ENCODE measurements at places on chromosomes 2 and 18. TPM values are rescaled to one million over a fixed set of nuclear protein-coding genes. Genes with fewer than 3 reads are reported as not detected.

TMEFF2 gene
- not detected for total RNA-seq

IFIH1 gene
- total RNA-seq: 16.1 TPM

- DNase-seq: no peak
Observed at GRCh38 chr2:25388491-25388890, 46.8 kb upstream of the DNMT3A start.

TAF4B gene
- 6.8 TPM for total RNA-seq

- DNase-seq: no peak
Observed at GRCh38 chr18:13416208-13416607, 197.6 kb downstream of the LDLRAD4 start.

GRCh38 chr2:61759005-61759404 is 94.9 kb downstream of the FAM161A start:
- DNase-seq: no peak

CCDC150 gene
- 3.2 TPM for total RNA-seq

GRCh38 chr2:237581751-237582746 is 8.5 kb downstream of the RAB17 start:
- DNase-seq: peak; percentile 51

DNA sequence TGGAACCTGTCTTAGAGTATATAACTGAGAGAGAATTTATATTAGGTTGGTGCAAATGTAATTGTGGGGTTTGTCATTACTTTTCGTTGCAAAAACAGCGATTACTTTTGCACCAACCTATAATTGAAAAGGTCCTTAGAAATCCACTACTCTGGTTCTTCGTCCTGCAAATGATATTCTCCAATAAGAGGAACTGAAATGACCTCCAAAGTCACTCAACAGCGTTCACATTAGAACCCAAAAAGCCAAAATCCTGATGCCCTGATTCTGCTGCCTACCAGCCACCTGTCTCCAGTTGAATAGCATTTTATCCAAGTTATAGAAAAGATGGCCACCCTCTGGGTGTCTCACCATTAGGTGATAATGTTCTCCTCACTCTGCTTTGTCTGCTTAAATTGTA is 230.6 kb downstream of the SETBP1 start:
- DNase-seq: no peak

GRCh38 chr2:217797661-217798069 is 205.1 kb downstream of the TNS1 start:
- DNase-seq: peak; percentile 69

CNTNAP5 gene
- total RNA-seq: 0.20 TPM

GRCh38 chr2:109229094-109229675 is 100.2 kb downstream of the SH3RF3 start:
- no peak for DNase-seq

- DNase-seq: no peak
Observed at GRCh38 chr18:58401191-58401590, 227.7 kb downstream of the ALPK2 start.

DNA sequence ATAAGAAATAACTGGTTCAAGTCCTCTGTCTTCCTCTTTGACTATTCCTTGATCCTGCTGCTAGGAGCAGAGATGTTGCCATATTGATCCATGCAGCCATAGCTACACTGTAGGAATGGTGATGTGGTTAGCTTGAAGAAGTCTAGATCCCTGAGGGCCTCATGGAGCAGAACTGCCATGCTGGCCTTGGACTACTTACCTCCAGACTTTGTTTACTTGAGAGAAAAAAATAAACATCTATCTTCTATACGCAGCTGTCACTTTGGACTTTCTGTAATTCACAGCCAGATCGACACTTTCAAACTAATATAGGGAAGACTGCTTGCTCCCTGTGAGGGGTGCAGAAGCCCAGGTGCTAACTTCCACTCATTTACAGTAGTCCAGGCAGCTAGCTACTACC is 84.5 kb upstream of the NFU1 start:
- no peak for DNase-seq

DNA sequence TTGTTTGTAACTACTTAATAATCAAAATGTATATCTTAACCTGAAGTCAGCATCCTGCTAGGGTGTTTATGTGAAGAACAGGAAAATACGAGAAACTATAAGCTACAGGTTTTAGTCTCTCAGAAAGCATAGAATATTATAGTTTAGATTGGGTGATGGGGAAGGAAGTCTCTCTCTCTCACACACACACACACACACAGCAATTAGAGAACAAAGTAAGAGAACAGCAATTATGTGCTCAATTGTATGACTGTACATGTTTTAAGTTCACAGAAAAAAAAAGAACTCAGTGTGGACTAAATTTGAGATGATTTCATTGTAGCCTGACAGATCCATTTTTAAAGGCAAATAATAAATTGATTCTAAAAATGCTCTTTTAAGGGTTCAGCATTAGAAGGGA is 94.3 kb upstream of the ZNF516 start:
- DNase-seq: no peak

RABL2A gene
- 3.5 TPM for total RNA-seq

DNA sequence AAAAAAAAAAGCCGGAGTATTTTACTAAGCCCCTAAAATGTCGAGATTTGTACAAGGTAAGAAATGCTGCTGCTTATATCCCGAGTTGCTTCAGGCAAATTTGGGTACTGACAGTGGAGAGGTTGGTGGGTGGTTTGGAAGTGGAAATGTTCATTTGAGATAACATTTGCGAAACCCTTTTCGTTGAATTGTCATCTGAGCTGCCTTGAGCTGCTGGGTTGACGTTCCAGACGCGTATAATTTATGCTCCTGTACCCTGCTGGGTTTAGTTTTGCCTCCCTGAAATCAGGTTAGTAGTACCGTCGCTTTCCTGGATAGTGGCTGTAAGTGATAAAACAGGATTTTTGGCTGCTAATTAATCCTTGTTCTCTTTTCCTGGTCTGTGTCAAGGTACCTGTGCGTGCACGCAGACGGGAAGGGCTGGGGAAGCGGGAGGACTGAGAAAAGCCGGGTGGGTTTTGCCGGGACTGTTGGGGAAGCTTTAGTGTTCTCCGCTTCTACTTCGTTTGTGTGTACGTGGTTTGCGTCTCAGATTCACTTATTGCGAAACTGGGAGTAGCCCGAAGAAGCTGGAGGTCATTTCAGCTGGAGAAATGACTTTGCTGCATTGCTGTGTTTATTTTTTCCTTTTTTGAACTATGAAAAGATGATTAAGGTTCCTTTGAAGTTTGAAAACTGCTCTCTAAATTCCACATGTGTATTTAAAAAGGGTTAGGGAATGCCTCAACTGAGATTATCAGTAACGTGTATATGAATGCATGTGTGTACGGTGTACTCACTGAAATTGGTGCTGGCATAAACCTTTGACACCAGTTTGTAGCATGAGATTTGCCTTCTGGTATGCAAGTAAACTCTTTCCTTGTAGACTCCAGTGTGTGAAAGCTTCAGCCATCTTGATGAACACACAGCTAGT is 709 bp downstream of the UGP2 start:
- DNase-seq: peak; percentile 64

DNA sequence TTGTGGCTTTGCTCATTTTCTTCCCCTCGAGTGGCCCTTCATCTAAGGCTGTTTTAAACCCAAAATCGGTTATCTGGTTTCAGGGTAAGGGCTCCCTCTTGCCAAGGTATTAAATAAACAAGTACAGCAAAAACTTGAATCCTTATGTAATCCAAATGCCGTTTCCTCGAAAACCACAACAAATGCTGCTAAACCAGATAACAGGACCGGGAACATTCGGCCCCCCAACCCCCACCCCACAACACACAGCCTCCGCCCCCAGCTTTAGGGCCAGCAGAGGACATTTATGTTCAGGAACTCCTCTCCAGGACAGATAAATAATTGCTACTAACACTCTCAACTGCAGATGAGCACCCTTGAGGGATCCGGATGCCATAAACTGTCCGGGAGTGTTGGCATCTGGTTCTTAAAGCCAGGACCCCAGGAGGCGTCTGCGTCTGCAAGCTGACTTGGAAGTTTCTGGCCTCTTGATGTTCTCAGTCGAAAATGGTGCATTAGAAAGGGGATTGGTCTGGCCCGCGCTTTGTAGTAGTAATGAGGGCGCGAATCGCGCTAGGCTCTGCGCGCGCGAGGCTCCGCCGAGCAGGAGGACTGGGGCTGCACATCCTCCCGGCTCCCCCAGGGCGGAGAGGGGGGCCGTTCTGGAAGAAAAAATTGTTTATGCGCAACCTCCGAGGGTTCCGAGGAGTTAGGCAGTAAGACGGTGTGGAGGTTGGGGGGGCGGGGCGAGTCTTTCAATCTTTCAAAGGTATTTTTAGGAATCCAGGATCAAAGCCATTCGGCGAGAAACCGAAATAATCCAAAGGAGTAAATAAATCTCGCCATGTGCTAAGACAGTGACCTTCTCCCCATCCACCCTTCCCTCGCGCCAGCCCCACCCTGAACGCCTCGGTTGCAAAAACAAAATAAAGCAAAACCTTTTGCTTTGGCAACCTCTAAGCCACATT is 3.9 kb upstream of the ID2 start:
- DNase-seq: peak; percentile 36

SLC25A12 gene
- total RNA-seq: 17.9 TPM

TLX2 gene
- not detected for total RNA-seq

DNA sequence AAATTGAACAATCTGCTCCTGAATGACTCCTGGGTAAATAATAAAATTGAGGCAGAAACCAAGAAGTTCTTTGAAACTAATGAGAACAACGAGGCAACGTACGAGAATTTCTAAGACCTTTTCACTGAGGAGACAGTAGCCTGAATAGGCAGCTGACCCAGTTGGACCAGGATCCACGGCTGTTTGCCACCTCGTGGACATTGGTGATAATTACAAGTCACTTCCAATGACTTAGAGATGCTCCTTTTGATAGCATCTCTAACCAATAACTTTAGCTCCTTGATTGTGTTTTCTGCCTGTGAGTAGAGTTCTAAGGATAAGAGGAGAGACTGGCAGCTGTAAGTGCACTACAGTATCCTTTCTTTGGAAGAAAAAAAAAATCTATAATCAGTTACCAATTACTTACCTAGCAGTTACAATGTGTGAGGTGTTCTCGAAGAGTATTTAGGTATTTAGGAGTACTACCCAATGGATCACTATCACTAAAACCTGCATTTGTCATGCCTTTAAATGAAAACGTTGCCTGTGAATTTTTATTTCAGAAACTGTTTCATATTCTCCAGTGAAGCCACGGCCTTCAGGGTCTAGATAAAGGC is 31.3 kb upstream of the CNTNAP5 start:
- peak; percentile 1 for DNase-seq

DNA sequence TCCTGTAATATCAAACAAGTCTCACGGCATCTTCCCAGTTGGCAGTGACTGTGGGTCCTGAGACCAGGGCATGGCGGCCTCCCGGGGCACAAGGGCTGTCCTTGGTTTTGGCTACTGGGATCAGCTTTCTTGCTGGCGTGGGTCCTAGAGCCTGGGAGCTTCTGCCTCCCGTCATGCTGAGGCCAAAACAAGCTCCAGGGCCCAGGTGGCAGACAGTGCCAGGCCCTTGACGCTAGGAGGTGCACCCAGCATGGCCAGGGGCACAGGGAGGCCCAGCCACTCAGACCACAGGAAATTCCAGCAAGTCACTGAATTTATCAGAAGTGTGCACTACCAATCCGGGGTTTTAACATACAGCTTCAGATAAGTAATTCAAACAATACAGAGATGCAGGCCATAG is 184.7 kb downstream of the EIPR1 start:
- DNase-seq: no peak

MYO7B gene
- 0.25 TPM for total RNA-seq

TUBA3E gene
- not detected for total RNA-seq

DNA sequence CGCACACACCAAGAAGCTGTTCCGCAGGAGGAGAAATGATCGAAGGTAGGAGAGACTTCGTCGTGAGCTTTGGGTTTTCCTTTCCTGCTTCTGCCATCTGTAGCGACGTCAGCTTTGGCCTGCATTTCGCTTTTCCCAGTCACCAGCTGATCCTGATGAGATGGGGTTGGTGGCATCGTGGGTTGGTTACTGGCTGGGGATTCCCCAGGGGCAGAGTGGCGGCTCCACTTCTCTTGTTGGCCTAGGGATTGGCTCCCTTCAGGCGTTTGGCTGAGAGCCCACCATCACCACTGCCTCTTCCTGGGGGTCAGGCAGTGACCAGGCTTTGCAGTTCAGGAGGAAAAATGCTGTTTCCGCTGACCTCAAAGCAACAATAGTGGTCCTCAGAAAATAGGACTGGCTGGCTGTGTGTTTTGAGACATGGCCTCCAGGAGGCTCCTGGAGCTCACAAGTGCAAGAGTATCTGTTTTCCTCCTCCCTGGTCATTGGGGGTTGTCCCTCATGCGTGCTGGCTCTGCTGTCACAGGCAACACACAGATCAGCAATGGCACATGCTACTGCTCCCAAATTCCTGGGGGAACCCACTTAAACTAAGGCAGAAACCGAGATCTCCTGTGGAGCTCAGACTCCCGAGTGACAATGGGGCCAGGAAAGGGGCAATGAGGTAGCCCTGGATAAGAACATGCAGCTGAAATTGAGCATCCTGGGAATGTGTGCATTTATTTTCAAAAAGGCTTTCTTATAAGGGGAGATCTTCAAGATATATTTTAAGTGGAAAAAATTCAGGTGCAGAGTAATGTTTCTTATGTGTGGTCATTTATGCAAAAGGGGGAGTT is 173.0 kb downstream of the CTIF start:
- DNase-seq: peak; percentile 28

ITPRID2 gene
- total RNA-seq: 78.0 TPM

DNA sequence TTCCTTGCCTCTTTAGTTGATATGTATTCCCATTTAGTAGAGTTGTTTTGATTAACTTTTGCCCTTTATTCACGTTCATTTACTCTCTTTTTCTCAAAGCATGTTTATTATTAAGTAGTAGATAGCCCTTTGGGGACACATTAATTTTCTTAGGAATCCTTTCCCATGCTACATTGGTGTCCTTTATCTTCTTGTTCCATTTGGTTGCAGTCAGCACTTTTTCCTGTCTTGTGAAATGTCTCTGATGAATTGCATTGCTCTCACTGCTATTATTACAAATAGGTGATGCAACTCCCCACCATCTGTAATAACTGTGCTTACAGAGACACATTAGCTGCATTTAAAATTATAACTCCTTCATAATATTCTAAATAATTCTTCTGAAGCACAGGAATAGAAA is 428.5 kb upstream of the CNTNAP5 start:
- DNase-seq: no peak

DNA sequence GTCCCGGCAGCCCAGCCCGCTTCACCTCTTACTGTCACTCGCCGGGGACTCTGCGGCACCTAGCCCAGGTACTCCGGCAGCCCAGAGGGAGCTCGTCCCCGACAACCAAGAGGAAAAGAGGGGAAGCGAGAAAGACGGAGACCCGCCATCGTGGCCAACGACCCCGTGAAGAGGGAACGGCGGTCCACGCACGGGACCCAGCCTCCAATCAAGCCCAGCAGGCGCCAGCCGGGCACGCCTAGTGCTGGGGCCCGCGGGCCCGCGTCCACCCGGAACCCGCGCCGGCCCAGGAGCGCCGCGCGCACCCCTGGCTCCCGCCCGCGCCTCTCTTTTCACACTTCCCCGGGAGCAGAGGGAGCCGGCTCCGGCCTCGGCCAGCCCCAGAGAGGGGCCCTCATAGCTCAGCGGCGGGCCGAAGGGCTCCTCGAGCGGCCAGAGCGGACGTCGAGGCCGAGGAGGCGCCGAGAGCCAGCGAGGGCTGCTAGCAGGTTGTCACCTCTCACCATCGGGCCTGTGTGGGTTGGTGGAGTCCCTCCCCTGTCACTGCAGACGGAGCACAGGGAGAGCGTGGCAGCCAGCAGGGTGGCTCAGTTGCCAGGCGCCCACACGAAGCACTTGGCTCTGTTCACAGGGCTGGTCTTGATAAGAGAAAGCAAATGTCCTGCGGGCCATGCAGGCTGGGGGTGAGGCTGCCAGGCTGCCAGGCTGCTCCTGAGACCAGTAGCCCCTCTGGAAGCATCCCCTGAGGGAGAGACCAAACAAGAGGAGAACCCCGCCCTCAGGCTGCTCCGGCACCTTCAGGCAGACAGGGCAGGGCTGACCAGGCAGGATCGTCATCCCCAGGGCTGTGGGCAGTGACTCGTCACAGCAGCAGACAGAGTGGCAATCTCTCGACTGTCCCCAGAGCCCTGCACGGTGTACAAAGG is 36.9 kb upstream of the KLF11 start:
- DNase-seq: no peak

Data from renal cortical epithelial cell (primary cell).